WERI-Rb-1 (cell line): ENCODE measurements at places on chromosomes 1 and 21.

GRCh38 chr1:211751438-211751837, 76.0 kb upstream of the NEK2 start:
- DNase-seq, result no peak

- no peak for DNase-seq
Observed at GRCh38 chr1:175002910-175003517, 3.3 kb downstream of the CACYBP start.

- no peak for DNase-seq
Observed at GRCh38 chr21:28550057-28550825, 442.4 kb downstream of the LTN1 start.

GRCh38 chr1:94816030-94816429, 4.1 kb upstream of the SLC44A3 start:
- no peak for DNase-seq

DNA sequence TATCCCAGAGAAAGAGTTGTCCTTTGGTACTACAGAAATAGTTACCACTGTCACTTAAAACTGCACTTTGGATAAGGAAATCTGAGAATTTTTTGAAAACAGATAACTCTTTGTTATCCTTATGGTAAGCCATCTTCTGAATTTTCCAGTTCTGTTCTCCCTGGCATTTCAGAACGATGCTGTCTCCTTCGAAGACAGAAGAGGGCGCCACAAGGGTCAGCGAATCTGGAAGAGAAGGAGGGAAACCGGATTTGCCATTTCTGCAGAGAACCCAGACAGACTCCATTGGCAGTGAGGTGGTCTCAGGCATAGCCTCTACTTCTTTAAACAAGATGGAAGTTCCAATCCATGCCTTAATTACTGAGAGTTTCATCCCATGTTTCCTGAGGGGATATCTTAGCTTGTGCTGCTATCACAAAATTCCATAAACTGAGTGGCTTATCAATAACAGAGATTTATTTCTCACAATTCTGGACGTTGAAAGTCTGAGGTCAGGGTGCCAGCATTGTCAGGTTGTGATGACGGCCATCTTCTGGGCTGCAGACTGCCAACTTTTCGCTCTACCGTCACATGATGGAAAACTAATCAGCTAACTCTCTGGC, 6.4 kb downstream of the FCRL2 start:
- DNase-seq, result peak; percentile 44

GRCh38 chr1:204439621-204440375, 28.2 kb upstream of the PPP1R15B start:
- no peak for DNase-seq

GRCh38 chr1:230285351-230285750, 140.8 kb downstream of the PGBD5 start:
- DNase-seq, result no peak

- peak; percentile 49 for DNase-seq
Observed at GRCh38 chr1:202642619-202643291, 67.5 kb downstream of the SYT2 start.

DNA sequence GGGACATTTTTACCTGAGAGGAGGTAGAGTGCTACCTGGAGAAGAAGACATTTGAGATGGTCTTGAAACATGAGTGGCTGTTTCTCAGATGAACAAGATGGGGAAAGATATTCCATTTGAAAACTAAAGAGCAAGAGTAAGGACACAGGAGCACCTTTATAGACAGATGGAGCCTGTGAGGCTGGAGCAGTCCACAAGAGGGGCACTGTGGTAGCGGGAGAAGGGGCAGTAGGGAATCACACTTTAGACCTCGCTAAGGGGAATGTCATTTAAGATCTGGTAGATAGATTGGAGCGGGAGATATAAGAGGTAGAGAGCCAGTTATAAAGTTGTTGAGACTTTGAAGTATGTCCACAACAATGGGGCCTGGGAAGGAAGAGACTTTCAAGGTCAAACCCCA, 23.4 kb downstream of the DYNLT5 start:
- no peak for DNase-seq

GRCh38 chr21:43321111-43321510, 105.8 kb downstream of the SIK1 start:
- no peak for DNase-seq
